ENCODE measurements at places on chromosomes 7 and 10. TPM values are rescaled to one million over a fixed set of nuclear protein-coding genes. Genes with fewer than 3 reads are reported as not detected.

- peak; percentile 3 for DNase-seq
Measured at GRCh38 chr7:465710-466400, 53.8 kb downstream of the PDGFA start.

GRCh38 chr7:151306860-151307259, 34.8 kb upstream of the NUB1 start:
- no peak for DNase-seq

ITIH2 gene
- polyA plus RNA-seq: 0.41 TPM

GRCh38 chr7:138565451-138566114, 105.5 kb downstream of the TRIM24 start:
- DNase-seq: peak; percentile 30

DNA sequence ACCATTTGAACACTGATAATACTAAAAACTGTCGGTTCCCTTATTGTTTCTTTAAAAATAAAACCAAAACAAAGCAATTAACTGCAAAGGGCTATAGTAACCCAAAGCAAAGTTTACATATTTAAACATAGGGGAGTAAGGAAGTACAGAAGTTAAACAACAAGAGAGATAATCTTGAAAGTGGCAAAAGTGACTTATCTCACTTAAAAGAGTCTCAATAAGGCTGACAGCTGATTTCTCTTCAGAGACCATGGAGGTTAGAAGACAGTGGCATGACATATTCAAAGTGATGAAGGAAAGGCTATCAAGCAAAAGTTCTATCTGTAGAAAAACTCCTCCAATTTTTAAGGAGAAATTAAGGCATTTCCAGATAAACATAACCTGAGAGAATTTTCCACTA, 233.5 kb upstream of the HDAC9 start:
- DNase-seq: no peak
